Stimulated activated CD4-positive, alpha-beta T cell treated with anti-CD3 and anti-CD28 coated beads, Interleukin-12 subunit alpha, Interleukin-12 subunit beta, amount 100 ng/mL, for 24 hours (primary cell): ENCODE measurements at places on chromosomes 3 and 15.

GRCh38 chr3:17287006-17287689, 402.4 kb downstream of the PLCL2 start:
- no peak for DNase-seq

- no peak for DNase-seq
These were observed 5.1 kb downstream of the RASL12 start for GRCh38 chr15:65062726-65063125.

DNA sequence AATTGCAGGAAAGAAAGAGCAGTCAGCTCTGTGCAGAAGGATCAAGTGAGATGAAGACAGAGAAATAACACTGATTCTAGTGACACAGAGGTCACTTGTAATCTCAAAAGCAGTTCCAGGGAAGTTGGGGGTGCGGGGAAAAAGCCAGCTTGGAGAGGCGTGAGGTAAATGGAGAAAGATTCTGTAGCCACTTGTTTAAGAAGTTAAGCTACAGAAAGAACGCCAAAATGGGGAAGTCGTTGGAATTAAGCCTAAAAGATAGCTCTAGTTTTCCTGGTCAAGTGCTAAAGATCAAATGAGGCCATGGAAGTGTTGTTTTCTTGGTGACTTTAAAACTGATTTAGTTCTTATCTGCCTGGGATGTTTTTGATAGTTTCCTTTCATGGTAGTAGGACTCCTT, 152.0 kb downstream of the GREM1 start:
- no peak for DNase-seq

- DNase-seq, result no peak
These were observed 20.9 kb upstream of the VILL start for GRCh38 chr3:37969596-37970100.

DNA sequence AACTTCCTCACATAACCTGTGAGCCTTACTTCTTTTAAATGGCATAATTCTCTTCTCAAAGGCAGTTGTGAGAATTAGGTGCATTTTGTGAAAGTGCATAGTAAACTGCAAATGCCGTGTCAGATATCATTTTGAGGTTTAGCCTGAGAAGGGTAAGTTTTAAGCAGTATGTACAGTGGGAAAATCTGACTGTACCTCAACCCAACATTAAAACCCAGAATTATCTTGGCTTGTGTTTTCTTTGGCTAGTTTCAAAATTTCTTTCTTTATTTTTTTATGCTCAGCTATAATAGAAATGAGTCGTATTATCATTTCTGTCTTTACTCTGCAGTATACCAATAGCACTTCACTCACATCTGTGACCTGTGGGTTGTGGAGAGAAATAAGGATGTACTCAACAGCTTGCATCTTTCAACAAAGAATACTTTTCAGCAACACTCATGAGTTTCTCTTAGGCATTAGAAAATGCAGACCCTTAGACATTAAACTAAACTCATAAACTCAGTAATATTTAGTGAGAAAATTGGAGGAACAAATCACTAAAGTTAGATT, 65.7 kb downstream of the RASA2 start:
- no peak for DNase-seq

DNA sequence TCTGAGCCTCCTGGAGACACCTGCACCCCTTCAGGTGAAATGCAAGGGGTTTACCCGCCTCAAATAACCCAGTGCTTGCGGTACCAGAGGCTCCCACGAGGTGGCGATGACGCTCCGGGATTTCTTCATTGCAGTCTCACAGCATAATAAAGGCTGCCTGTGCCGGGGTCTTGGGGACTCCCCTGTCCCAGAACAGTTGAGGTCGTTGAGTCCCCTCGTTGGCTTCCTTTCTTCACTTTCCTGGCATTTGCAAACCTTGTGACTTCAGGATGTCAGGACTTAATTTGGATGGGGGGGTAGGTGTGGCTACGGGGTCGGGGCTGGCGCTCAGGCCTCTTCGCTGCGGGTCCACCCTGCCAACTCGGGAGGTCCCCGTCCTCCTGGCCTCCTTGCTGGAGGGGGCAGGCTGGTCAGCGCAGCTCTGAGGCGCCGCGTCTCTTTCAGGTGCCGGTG, 1.3 kb downstream of the GNAT1 start:
- peak; percentile 85 for DNase-seq

GRCh38 chr3:128804017-128804810, 75.2 kb upstream of the ACAD9 start:
- peak; percentile 39 for DNase-seq

GRCh38 chr15:90259524-90259923, 5.9 kb upstream of the NGRN start:
- no peak for DNase-seq

DNA sequence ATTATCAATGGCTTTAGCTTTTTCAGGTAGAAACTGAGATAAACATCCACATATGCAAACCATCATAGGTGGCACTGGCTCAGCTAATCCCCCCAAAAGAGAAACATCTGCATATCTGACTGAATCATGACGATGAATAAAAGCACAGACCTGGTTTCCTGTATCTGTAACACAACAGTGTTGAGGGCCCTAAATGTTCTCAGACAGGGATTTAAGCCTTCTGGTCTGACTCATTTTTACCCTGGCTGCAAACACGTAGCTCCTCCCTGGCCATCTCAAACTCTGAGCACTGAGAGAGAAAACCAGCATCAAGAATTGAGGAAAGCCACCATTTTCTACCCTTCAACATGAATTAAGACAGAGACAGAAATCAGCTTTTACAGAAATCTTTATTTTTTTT, 35.2 kb downstream of the GLB1 start:
- no peak for DNase-seq

DNA sequence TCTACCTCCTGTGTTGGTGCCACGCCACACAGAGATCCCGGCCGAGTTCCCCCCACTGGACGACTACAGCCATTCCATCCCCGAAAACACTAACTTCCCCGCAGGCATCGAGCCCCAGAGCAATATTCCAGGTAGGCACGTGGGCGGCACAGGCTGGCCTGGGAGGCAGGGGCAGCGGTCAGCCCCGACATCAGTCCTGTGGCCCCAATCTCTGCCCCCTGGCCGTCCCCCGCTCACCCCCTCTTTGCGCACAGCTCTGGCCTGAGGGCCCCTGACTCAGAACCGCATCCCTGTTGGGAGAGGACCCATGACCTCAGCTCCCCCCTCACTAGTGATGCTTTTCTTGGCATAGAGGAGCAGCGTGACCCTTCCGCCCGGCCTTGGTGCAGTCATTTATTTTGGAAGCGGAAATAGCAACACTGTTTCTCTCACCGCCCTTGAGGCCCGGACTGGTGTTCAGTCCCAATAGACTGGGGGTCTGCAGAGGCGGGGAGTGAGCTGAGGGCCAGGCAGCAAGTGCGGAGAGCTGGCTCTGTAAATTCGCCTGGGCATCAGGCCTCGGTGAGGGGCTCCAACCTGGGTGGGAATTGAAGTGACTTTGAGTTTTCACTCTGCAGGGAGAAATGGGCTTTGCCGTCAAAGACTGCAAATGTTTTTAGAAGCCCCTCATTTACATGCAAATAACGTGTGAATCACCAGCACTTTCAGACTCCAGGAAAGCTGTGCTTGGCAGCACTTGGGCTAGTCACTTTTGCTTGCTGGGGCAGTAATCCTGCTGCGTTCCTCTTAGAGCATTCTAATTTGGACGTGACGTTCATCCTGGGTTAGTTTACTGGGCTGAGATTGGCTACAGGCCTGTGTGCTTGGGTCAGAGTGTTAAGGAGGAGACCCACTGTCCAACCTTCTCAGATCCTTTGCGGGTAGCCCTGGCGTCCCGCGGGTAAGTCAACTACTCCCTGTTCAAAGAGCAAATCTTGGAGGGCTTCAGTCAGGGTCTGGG, 88.9 kb downstream of the AAGAB start:
- no peak for DNase-seq

DNA sequence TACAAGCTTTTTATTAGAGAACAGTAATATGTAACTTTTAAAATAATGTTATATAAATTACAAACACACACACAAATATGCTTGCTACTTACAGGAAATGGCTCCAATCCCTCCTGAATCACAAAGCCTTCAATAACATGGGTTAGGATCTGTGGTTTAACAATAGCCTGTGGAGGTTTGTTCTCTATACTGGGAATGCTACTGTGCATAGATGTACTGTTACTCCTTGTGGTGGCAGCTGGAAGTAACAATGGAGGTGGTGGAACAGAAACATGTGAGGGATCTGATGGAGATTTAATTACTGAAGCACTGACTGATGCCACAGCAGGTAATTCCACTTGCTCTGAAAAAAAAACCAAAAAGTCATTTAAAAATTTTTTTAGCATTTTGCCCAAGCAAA, 64.4 kb downstream of the PHC3 start:
- no peak for DNase-seq

GRCh38 chr3:43919029-43919428, 228.3 kb downstream of the ABHD5 start:
- no peak for DNase-seq

DNA sequence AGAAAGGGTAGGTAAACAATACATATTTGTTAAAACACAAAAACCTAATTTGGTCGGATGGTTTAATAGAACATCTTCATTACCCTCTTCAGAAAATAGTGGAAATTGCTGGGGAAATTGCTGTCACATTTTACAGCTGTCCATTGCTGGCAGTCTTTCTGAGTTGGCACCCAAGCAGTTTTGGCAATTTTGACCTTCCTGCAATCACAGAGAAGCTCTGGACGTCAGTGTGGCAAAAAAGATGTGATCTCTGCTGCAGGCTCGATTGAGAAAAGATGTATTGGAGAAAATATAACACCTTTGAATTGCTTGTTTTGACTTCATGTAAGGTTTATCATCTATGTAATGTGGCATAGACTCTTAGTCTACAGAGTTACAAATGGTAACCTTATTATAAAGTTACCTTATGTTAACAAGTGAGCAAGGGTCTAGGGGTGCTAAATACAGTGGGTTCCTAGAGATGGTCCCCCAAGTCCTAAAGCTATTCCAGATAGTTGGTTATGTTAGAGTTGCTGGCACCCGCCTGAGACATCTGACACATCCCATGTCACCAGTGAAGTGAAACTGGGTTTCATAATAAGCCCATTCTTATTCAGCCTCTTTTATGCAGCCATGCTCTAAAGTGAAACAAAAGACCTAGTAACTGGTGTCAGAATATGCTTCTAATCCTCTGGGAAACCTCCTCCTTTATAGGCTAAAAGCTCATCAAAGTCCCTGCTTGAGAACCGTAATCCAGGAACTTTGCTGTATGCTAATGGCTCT, 14.0 kb downstream of the UBE2E1 start:
- no peak for DNase-seq

- DNase-seq, result no peak
These were observed 904.2 kb downstream of the SI start for GRCh38 chr3:164174059-164174458.

DNA sequence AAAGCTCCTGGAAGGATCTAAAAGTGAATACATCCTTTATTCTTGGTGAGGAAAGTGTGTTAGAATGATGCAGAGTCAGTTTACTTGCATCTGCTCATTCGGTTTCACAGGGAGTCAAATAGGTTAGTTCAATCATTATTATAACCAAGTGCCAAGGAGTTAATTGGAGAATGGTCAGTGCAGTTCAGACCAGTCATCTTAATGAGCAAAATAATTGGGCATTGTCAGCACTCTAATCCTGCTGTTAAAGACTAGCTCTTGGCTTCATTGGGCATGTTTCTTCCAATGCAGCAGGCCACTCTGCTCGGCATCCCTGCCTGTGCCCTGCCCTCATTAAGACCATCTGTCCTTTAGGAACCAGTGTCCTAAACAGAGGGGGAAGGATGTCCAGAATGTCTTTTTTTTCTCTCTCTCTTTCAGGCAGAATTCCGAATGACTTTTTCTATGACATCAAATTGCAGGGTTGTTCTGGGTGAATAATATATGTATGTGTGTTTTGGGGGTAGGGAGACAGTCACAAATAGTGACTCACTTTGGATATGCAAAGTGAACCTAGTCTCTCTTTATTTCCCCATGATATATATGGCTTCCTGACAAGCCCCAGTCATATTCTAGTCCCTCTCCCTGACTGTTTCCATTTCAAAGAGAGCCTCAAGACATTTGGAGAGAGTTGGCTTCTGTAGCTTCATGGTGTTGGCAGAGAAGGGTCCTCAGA, 205.4 kb upstream of the TRIM42 start:
- no peak for DNase-seq

- no peak for DNase-seq
These were observed 497 bp downstream of the PARP16 start for GRCh38 chr15:65286069-65286703.

- DNase-seq, result no peak
These were observed 83.6 kb downstream of the SLC7A14 start for GRCh38 chr3:170502297-170502696.

- DNase-seq, result no peak
These were observed 24.3 kb downstream of the LRRC2 start for GRCh38 chr3:46541835-46542234.

- DNase-seq, result no peak
These were observed 19.3 kb downstream of the GRK7 start for GRCh38 chr3:141782386-141782932.

- DNase-seq, result no peak
These were observed 29.3 kb upstream of the MYO1E start for GRCh38 chr15:59401824-59402569.

DNA sequence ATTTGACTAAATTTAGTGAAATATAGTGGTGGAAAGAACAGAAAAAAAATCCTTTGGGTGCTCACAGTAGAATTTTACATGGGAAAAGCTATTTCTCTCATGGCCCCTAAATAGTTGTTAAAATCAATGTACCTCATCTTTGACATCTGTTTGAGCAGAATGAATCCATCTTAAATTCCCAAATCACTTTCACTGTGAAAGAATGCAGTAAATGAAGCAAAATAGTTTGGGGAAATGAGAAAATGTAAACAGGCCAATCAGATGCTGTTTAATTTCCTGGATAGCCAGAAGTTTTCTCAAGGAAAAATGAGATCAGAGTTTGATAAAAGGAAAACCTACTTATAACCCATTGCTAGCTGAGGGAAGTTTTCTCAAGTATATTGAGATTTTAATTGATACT, 406.9 kb downstream of the ROBO2 start:
- no peak for DNase-seq

GRCh38 chr3:24323272-24323671, 171.4 kb downstream of the THRB start:
- DNase-seq, result no peak

GRCh38 chr3:188230962-188231361, 77.0 kb downstream of the LPP start:
- DNase-seq, result no peak

- no peak for DNase-seq
These were observed 55.5 kb upstream of the FSTL1 start for GRCh38 chr3:120506076-120506827.

GRCh38 chr3:112004187-112004586, 5.5 kb downstream of the TAGLN3 start:
- no peak for DNase-seq

DNA sequence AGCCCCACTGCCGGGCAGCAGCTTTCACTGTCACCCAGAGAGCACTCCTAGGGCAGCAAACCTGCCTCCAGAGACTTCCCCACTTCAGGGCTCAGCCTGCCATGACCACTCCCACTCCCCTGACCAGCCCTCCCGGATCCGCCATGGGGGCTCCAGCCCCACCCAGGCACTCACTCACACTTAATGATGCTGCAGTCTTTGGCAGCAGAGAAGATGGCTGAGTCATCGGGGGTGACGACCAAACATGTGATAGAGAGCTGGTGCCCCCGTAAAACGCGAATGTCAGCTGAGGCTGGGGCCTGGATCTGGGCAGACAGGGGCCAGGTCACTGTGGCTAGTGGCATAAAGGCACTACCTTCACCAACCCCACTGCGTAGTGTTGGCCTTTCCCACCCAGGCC, 4.7 kb downstream of the RRP9 start:
- DNase-seq, result no peak

GRCh38 chr15:72421484-72421883, 23.4 kb downstream of the TMEM202 start:
- no peak for DNase-seq

- no peak for DNase-seq
These were observed 6.3 kb downstream of the TMEM43 start for GRCh38 chr3:14131134-14131533.

GRCh38 chr3:63523100-63523499, 129.4 kb upstream of the SNTN start:
- DNase-seq, result no peak
